ENCODE measurements at places on chromosomes 7 and 10. TPM values are rescaled to one million over a fixed set of nuclear protein-coding genes. Genes with fewer than 3 reads are reported as not detected.
A peak's percentile ranks its signal among the peaks of the same experiment; 100 is the strongest.

DNA sequence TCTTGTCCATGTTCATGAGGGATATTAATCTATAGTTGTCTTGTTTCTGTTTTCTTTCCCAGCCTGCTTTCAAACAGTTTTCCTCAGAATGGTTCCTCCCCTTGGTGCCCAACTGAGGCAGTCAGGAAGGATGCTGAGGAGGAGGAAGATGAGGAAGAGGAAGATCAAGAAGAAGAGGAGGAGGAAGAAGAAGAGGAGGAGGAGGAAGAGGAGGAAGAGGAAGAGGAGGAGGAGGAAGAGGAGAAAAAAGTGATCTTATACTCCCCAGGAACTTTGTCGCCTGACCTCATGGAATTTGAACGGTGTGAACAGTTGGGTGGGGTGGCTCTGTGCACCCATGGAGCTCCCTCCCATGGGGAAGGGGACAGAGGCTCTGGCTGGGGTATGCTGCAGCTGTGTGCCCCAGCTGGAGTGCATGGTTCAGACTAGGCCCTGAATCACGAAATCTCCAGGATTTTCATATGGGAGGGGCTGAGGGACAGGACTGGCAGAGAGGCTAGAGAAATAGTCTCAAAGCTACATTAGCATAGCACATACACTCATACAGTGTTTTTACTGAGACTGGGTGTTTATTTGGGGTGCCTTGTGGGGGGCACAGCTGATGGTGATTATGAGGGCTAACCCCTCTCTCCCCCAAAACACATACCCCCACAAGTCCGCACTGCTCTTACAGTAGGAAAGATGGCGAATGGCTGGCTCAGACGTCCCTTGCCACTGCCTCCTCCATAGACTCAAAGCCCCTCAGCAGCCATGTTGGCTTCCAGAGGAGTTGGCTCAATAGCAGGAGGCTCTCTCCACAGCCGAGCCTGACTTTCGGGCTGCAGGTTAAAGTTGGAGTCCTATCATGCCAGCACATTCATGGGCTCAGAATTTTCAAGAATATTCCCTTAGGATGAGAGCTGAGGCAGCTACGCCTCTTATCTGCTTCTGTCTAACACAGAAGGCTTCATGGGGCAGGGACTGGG, 11.9 kb downstream of the STRA8 start:
- no peaks in the 10 kb centered on the region for H3K27me3 ChIP-seq
- DNase-seq = peak; percentile 20
- no peaks in the 10 kb centered on the region for H3K36me3 ChIP-seq

- H3K36me3 ChIP-seq = no peaks in the 10 kb centered on the region
- no peak for DNase-seq
- H3K4me3 ChIP-seq = peak overlapping the region; percentile 99
Measured at GRCh38 chr7:80136261-80137055, 1.8 kb downstream of the GNAI1 start.

GRCh38 chr7:17900464-17900863, 39.8 kb downstream of the SNX13 start:
- H3K27me3 ChIP-seq = no peaks in the 10 kb centered on the region
- H3K4me3 ChIP-seq = no peak overlapping the region
- no peaks in the 10 kb centered on the region for H3K36me3 ChIP-seq
- no peak overlapping the region for H3K27ac ChIP-seq
- H3K4me1 ChIP-seq = no peaks in the 10 kb centered on the region

GRCh38 chr10:71064413-71065118, 147.8 kb upstream of the UNC5B start:
- no peaks in the 10 kb centered on the region for H3K4me1 ChIP-seq
- no peak for DNase-seq
- H3K27ac ChIP-seq = no peak overlapping the region
- no peaks in the 10 kb centered on the region for H3K27me3 ChIP-seq

GRCh38 chr10:4041635-4042034, 256.6 kb upstream of the KLF6 start:
- DNase-seq = no peak
- H3K4me3 ChIP-seq = no peak overlapping the region
- H3K4me1 ChIP-seq = peaks cover 7% of the 10 kb centered on the region
- H3K27ac ChIP-seq = no peak overlapping the region
- no peaks in the 10 kb centered on the region for H3K36me3 ChIP-seq

DNA sequence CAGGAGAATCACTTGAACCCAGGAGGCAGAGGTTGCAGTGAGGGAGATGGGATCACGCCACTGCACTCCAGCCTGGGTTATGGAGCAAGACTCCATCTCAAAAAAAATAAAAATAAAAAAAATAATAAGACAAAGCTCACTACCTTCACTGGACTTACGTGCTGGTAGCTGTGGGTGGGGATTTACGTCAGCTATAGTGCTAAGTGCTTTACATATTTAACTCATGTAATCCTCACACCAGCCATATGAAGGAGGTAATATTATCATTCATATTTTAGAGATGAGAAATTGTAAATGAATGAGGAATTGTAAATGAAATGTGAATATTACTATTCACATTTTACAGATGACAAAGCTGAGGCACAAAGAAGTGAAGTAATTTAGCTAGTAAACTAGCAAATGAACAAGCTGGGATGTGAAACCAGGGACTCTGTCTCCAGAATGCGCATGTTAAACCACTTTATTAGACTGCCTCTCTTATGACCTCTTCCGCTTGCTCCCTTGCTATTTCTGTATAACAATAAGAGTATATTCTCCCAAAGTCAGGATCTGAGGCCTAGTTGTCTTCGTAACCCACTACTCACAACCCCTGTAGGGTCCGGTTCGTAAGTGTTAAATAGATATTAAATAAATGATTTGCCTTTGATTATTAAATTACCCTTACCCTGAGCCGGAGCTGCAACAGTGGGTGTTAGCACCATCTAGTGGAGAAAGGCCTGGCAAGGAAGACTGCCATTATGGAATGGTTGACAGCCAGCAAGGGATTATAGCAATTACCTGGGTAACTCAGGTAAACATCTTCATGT, 70.2 kb downstream of the HTR7 start:
- no peak overlapping the region for H3K4me3 ChIP-seq
- no peak for DNase-seq
- H3K4me1 ChIP-seq = no peaks in the 10 kb centered on the region
- no peak overlapping the region for H3K27ac ChIP-seq
- no peaks in the 10 kb centered on the region for H3K36me3 ChIP-seq

GRCh38 chr10:3407208-3407607, 234.6 kb upstream of the PITRM1 start:
- no peak overlapping the region for H3K27ac ChIP-seq
- no peaks in the 10 kb centered on the region for H3K4me1 ChIP-seq
- H3K27me3 ChIP-seq = no peaks in the 10 kb centered on the region

GRCh38 chr7:106153891-106154449, 41.9 kb upstream of the SYPL1 start:
- peak overlapping the region; percentile 19 for H3K27ac ChIP-seq
- H3K27me3 ChIP-seq = no peaks in the 10 kb centered on the region
- H3K36me3 ChIP-seq = no peaks in the 10 kb centered on the region

DNA sequence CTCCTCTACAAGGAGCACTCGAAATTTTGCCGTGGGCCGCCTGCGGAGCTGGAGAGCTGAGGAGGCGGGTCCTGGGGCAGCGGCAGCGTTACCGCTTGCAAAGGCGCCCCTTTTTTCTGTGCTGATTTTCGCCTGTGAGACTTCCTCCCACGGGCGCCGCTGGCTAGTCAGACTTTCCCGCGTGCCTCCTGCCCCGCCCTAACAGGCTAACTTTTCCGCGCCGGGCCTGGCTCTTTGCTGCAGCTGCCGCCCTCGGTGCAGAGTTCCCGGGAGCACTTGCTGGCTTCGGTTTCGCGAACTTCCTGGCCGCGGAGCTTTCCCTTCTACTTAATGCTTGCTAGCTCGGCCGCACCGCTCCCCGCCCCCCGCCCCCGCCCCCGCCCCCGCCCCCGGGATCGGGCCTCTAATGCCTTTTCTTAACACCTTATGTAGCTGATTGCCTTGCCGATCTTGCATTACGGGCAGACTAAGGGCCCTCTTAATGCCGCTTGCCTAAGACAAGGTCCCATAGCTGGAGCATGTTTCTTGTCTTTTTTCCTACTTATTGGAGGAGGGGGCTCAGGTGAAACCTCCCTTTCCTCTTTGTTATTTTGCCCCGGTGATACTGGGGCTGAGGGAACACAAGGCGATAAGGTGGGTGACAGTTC, 37.9 kb upstream of the RASGEF1A start:
- H3K27ac ChIP-seq = peak overlapping the region; percentile 60
- no peaks in the 10 kb centered on the region for H3K36me3 ChIP-seq
- peak overlapping the region; percentile 51 for H3K4me3 ChIP-seq
- H3K27me3 ChIP-seq = peaks cover 8% of the 10 kb centered on the region
- no peaks in the 10 kb centered on the region for H3K4me1 ChIP-seq

GRCh38 chr7:132959891-132960290, 122.0 kb downstream of the CHCHD3 start:
- no peaks in the 10 kb centered on the region for H3K4me1 ChIP-seq
- H3K27me3 ChIP-seq = no peaks in the 10 kb centered on the region
- H3K4me3 ChIP-seq = no peak overlapping the region
- H3K36me3 ChIP-seq = no peaks in the 10 kb centered on the region

- no peak overlapping the region for H3K4me3 ChIP-seq
- H3K27me3 ChIP-seq = no peaks in the 10 kb centered on the region
- H3K27ac ChIP-seq = no peak overlapping the region
- no peaks in the 10 kb centered on the region for H3K4me1 ChIP-seq
- no peaks in the 10 kb centered on the region for H3K36me3 ChIP-seq
Measured at GRCh38 chr7:98458090-98458875, 57.4 kb upstream of the BAIAP2L1 start.

DNA sequence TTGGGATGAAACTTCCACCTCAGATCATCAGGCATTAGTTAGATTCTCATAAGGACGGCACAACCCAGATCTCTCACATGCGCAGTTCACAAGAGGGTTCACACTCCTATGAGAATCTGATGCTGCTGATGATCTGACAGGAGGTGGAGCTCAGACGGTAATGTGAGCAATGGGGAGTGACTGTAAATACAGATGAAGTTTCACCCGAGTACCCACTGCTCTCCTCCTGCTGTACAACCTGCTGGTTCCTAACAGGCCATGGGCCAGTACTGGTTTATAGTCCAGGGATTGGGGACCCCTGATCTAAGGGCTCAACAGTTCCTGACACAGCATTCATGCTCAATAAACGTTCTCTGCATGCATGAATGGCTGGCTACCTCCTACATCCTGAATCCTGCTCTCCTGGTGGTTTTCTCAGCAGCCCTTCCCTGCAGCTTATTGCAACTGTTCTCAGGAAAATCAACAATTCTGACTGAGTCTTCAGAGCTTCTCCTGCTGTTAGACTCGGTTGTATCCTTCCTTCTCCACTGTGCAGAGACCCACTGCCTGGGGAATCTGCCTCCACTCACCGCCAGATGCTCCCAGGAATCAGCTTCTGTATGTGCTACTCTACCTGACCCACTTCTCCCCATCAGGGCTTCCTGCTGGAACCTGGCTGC, 17.4 kb downstream of the PDE6C start:
- H3K4me3 ChIP-seq = no peak overlapping the region
- H3K4me1 ChIP-seq = no peaks in the 10 kb centered on the region
- no peaks in the 10 kb centered on the region for H3K36me3 ChIP-seq
- DNase-seq = no peak

GRCh38 chr7:106639476-106640334, 21.3 kb downstream of the CCDC71L start:
- no peaks in the 10 kb centered on the region for H3K36me3 ChIP-seq
- no peak overlapping the region for H3K4me3 ChIP-seq
- no peak for DNase-seq
- H3K27ac ChIP-seq = no peak overlapping the region
- H3K27me3 ChIP-seq = no peaks in the 10 kb centered on the region

- no peaks in the 10 kb centered on the region for H3K4me1 ChIP-seq
- no peaks in the 10 kb centered on the region for H3K36me3 ChIP-seq
Measured at GRCh38 chr10:84185526-84186175, 8.7 kb upstream of the CDHR1 start.

- H3K4me1 ChIP-seq = no peaks in the 10 kb centered on the region
- H3K27ac ChIP-seq = no peak overlapping the region
- H3K36me3 ChIP-seq = no peaks in the 10 kb centered on the region
- H3K4me3 ChIP-seq = no peak overlapping the region
- DNase-seq = no peak
- H3K27me3 ChIP-seq = no peaks in the 10 kb centered on the region
Measured at GRCh38 chr7:48118041-48118440, 29.0 kb downstream of the UPP1 start.

DNA sequence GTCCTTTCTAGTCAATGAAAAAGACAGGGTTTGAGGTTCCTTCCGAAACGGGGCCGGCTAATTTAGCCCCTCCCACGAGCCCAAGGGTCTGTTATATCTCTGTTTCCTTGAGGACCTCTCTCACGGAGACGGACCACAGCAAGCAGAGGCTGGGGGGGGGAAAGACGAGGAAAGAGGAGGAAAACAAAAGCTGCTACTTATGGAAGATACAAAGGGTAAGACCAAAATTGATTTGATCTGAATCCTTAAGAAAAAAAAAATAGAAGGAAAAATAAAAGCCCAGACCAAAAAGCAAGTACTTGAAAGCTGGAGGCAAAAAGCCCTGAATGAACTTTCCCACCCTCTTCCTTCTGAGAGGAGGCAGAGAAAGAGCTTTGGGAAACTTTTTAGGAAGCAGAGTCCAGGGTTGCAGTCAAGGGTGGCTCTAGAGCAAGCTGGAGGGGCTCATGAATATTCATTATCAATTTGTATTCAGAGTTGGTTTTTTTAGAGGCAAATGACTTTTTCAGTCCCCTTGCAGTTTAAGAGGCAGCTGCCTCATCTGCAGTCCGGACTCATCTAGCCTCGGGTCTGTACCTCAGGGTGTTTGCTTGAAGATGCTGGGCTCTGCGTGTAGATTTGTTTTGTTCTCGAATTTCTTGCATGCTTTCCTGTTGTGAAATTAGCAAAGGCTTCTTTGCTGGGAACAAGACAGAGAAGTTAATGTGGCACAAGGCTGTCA, at the start of gene ENTPD1:
ENTPD1 (plus strand) TSS at position 123 of the 721 bp plus-strand sequence; CDS start at position 200, 77 bp downstream.
- DNase-seq = no peak
- peak within 1 kb of the TSS; percentile 86 for H3K27ac ChIP-seq
- no peaks in the 10 kb centered on the region for H3K4me1 ChIP-seq
- no peaks in the 10 kb centered on the region for H3K27me3 ChIP-seq
- no peaks in the 10 kb centered on the region for H3K36me3 ChIP-seq

GRCh38 chr10:71459513-71459912, 62.8 kb downstream of the CDH23 start:
- no peak for DNase-seq
- H3K4me3 ChIP-seq = no peak overlapping the region
- no peaks in the 10 kb centered on the region for H3K27me3 ChIP-seq
- no peak overlapping the region for H3K27ac ChIP-seq

- H3K36me3 ChIP-seq = no peaks in the 10 kb centered on the region
- H3K27ac ChIP-seq = no peak overlapping the region
- no peaks in the 10 kb centered on the region for H3K27me3 ChIP-seq
- H3K4me3 ChIP-seq = no peak overlapping the region
Measured at GRCh38 chr10:12501324-12501723, 152.0 kb downstream of the CAMK1D start.

- H3K4me1 ChIP-seq = no peaks in the 10 kb centered on the region
- peaks cover 24% of the 10 kb centered on the region for H3K36me3 ChIP-seq
- DNase-seq = no peak
- H3K27me3 ChIP-seq = no peaks in the 10 kb centered on the region
Measured at GRCh38 chr7:50594734-50595485, 29.7 kb upstream of the DDC start.

The ZKSCAN1 gene
- total RNA-seq = 32.7 TPM

The CRHR2 gene
- not detected for total RNA-seq

The PCDH15 gene
- 0.71 TPM for total RNA-seq

The SUGCT gene
- 2.3 TPM for total RNA-seq

The CCT6A gene
- 93.1 TPM for total RNA-seq

The SEMA4G gene
- 0.71 TPM for total RNA-seq
